ENCODE measurements at places on chromosomes 3 and 15.

GRCh38 chr3:197165890-197166289 lies 132.5 kb downstream of the DLG1 start:
- no peak for DNase-seq

GRCh38 chr15:23397779-23398178 lies 43.2 kb downstream of the GOLGA8S start:
- no peak for DNase-seq

DNA sequence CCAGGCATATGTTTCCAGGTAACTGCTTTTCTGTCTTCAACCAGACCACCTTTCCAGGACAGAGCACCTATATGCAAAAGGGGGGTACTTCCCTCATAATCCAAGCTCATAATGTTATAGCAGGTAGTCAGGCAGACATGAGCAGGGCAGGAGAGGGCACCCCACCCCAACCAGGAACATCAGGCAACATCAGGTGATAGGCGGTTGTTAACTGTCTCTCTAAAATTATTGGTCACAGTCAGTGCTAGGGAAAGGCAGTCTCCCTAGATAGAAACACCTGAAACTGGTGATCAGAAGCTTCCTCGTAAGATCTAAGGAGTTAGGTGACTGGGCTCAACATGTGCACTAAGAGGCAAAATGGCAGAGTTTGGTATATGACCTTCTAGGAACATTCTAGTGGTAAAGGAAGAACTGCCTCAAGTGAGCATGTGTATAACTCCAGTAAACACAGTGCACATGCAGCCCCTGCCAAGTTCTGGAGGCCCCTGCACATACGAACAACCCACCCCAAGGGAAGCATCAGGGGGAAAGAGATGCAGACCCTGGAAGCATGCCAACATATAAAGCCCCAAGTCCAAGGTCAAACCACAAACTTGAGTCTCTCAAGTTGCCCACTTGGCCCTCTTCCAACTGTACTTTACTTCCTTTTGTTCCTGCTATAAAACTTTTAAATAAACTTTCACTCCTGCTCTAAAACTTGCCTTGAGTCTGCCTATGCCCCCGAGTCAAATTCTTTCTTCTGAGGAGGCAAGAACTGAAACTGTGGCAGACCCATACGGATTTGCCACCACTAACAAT lies 270.9 kb downstream of the ULK4 start:
- no peak for DNase-seq

- DNase-seq: no peak
These were observed 36.7 kb downstream of the TM2D3 start for GRCh38 chr15:101615414-101615985.

DNA sequence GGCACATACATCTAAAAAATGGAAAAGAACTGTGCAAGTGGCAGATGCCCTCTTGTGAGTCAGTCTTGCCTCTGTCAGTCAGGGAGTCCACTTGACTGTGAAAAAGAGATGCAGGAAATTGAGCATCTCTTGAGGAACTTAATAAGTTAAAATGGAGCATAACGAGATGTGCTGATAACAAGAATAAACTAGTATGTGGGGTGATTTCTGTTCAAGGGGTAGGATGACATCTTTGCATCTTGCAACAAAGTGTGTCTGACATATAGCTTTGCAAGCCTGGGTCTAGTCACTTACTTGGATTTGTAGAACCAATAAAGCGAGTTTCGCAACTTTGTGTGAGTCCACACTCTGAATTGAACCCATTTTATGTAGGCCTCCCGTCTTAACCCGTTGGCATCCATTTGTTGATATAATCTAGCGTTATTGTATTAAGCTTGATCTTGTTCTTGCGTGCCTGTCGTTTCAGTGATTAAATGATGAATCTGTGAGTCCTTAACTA lies 2.2 kb downstream of the USP3 start:
- no peak for DNase-seq

DNA sequence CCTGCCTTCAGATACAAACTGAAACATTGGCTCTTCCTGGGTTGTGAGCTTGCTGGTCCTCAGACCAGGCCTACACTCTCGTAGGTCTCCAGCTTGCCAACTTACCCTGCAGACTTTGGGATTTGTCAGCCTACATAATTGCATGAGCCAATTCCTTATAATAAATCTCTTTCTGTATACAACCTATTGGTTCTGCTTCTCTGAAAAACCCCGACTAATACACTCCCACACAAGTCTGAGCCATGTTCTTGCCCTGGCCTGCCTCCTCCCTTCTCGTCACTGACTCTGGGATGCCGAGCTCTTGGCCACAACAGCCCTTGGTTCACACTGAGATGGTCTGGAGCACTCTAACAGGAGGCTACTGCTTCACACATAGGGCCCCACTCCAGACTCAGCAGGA lies 9.5 kb downstream of the CYP19A1 start:
- DNase-seq: no peak

DNA sequence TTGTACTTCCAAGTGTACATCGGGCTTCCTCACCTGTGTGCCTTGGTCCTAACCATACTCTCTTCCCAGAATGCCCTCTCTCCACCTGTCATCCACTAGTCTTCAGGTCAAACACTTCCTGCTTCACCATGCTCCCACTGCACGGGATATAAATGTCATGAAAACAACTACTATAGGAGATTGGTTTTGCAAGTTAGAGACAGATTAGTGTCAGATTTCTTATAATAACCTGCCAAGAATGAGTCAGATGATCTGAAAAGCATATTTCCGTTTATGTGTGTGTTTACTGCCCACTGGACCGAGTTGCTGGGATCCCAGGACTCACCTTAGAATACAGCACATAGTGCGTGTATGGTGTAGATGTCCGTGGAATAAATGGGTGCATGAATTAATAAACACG lies 21.4 kb downstream of the PLA1A start:
- DNase-seq: no peak

GRCh38 chr3:154040283-154040682 lies 80.9 kb upstream of the ARHGEF26 start:
- DNase-seq: no peak

DNA sequence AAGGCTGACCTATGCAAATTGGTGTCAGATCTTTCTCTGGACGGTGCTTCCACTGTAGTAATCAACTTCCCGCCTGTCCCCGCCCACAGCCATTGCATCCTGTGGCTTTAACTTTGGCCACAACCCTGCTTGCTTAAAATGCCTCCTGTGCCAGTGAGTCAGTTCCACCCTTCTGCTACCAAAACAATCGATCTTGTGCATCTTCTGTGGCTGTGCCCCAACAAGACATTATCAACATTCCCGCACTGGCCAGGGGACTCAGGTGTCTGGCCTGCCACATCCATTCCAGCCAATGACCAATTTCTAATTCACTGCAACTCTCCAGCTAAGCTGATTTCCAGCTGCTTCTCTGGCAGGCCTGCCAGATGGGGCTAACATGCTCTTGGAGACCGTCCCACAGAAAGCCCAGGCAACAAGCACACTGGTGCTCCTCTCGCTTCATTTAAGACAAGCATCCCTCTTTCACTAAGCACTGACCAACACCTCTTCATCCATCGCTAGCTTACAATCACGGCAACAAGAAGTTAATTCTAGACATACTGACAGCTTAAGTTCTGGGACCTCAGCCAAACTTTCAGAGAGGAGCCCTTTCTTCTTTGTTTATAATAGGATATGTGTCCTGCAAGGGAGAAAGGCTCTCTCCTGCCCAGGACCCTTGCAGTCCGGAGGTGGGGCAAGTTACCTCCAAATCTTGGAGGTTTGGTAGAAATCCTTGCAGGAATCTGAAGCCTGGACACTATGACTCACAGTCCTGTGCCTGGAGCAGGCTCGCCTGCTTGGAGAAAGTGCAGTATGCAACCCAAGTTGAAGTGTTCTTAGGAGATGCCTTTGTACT lies 6.7 kb downstream of the CA12 start:
- no peak for DNase-seq

DNA sequence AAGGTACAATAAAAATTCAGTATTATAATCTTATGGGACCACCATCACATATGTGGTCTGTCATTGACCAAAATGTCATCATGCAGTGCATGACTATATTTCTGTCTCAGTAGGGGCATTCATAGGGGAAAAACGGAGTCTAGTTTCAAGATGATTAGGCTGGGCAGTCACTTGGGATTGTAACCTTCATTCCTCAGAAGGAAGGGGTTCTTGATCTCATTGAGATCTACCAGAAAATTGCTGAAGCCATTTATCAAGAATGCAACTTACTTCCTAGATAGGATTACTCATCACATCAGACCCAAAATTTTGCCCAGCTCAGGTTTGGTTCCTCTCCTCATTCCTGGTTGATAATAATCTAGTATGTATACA lies 37.3 kb downstream of the BTD start:
- DNase-seq: no peak

- no peak for DNase-seq
These were observed 4.9 kb upstream of the TBC1D5 start for GRCh38 chr3:17747174-17747889.

GRCh38 chr15:41512940-41513505 lies 604 bp downstream of the LTK start:
- DNase-seq: no peak

GRCh38 chr15:58224068-58224467 lies 85.9 kb downstream of the AQP9 start:
- no peak for DNase-seq

GRCh38 chr3:141307351-141308059 lies 60.8 kb upstream of the ZBTB38 start:
- DNase-seq: no peak

- no peak for DNase-seq
These were observed 12.8 kb downstream of the PYDC2 start for GRCh38 chr3:191473661-191474198.

- no peak for DNase-seq
These were observed 351.8 kb downstream of the OTOL1 start for GRCh38 chr3:161848376-161848775.

- DNase-seq: no peak
These were observed 17.3 kb downstream of the MRPS11 start for GRCh38 chr15:88484682-88485331.
